ENCODE measurements at places on chromosomes 2 and 18.

DNA sequence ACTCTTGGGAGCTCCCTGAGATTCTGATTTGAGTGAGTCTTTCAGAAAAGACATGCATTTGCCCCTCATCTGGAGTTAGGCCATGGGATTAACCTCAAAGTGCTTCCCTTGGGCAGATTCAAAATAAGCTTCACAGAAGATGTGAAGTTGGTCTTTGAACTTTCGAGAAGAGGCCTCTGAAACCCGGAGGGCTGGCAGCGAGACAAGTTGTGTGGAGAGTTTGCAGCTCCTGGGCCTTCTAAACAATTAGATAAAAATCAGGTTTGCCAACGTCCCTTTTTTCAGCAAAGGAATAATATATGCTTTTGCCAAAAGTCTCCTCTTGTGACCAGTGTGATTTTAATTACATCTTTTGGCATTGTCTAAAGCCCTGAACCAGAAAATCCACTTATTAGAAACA is 489.7 kb downstream of the SOX11 start:
- DNase-seq, result no peak

- DNase-seq, result no peak
Measured at GRCh38 chr2:238160206-238161129, 1.7 kb downstream of the ERFE start.

DNA sequence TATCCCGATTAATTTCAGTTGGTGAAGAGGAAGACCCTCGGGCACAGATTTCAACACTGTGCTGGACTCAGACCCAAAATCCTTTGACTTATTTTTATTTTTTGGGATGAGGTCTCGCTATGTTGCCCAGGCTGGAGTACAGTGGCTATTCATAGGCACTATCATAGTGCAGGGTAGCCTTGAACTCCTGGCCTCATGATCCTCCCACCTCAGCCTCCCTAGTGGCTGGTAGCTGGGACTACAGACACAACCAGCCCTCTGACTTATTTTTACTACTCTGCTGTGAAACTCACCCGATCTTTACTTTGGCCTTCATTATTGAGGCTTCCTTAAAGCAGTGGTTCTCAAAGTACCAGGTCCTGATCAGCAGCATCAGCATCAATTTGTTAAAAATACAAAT is 18.2 kb upstream of the ADAM17 start:
- DNase-seq, result no peak

DNA sequence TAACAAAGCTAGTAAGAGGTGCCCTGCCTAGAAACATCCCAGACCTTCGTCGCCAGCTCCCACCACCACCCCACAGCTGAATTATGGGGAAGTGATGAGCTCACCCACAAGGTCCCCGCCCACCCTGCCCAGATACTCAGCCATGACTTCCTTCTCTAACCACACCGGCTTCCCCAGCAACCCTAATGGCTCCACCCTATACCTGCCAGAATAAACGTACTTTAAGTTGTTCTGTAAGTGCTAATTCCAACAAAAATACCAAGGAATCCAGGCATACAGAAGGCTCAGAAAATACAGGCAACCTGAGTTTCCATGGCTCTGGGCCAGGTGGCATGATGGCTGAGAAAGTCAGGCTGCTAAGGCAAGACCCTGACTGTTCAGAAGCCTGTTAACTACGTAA is 39.1 kb downstream of the TMEM163 start:
- DNase-seq, result peak; percentile 20

DNA sequence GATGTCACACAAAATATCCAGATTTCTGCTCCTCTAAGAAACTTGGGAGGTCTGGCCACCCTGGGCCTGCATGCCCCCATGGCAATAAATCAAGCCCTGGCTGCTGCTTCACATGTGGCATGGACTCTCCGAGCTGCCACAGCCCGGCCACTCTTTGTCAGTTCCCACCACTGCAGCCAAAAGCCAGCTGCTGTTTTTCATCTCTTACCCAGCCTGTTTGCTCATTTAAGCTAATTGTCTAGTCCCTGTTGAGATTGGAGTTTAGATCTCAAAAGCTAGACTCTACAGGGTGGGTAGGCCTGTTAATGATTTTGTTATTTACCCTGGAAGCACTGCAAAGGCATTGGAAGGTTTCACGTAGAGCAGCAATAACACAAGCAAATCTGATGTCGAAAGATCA is 20.9 kb upstream of the ANXA4 start:
- no peak for DNase-seq

GRCh38 chr2:206031162-206031784 is 54.7 kb downstream of the INO80D start:
- DNase-seq, result no peak

DNA sequence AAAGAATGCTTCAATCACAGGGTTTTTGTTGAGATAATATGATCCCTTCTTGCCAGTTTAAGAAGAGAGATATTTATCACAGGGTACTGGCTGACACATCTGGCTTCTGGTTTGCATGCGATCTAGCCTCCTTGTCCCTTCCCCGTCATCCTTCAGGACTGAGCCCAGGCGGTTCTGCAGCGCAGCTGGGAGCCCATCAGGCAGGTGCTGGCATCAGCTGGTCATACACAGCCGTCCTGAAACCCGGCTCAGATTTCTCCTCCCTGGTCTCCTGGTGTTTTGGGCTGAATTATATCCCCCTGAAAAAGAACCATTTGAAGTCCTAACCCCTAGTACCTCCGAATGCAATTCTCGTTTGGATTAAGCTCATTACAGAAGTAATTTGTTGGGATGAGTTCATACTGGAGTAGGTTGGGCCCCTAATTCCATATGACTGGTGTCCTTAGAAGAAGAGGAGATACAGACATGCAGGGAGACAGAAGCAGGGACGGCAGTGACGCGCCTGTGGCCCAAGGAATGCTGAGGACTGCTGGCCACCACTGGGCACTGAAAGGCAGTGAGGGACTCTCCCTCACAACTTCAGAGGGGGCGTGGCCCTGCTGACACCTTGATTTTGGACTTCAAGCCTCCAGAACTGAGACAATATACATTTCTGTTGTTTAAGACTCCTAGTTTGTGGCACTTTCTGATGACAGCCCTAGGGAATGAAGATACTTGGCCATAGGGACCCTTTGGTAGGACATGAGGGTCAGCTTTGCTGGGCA is 83.9 kb upstream of the ODC1 start:
- DNase-seq, result no peak

DNA sequence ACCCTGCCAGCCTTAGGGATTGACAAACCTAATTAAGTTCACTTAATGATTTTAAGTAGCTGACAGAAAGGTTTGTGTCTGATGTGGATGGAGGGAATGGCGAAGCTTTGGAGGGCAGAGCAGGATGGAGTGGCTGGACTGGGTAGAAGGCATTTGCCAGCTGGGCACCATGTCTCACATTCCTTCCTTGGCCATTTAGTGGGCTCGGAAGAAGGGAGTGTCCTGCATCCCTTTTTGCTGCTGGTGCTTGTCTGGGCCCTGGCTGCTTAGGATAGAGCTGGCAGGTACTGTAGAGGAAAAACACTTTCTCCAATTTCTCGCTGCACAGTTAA is 166.7 kb downstream of the CLIP4 start:
- DNase-seq, result no peak

DNA sequence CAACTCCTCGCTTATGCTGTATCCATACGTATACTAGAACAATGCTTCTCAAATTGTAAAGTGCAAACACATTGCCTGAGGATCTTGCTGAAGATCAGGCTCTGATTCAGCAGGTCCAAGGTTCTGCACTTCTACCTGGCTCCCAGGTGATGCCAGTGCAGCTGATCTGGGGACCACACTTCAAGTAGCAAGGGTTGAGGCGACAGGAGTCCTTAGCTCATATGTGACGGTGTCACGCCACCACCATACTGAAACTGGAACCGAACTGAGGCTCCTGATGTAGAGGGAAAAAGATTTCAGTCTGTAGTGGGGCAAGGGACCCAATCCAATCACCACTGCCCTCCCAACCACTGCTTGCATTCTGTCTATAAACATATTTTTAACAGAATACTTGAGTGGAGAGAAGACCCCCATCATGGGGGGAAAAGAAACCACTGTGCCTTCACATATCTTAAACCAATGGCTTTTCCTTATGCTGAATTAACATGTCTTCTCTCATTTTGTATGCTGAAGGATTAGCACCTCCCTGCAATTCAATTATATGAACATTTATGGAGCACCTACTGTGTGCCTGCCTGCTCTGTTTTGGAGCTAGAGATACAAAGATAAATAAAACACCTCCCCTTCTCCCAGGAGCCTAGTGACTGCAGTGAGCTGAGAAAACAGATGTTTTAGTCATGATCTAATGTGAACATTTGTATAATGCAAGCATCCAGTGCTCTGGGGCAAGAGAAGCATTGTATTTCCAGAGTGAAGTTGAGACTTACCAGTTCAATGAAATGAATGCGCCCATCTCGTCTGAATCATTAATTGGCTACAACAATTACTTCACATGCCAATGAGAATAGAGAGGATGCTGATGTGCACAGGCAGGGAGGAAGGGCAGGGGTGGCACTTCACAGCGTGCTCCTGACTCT is 6.6 kb upstream of the ASAP2 start:
- DNase-seq, result no peak

- no peak for DNase-seq
Measured at GRCh38 chr18:49613141-49613640, 51.3 kb downstream of the LIPG start.

DNA sequence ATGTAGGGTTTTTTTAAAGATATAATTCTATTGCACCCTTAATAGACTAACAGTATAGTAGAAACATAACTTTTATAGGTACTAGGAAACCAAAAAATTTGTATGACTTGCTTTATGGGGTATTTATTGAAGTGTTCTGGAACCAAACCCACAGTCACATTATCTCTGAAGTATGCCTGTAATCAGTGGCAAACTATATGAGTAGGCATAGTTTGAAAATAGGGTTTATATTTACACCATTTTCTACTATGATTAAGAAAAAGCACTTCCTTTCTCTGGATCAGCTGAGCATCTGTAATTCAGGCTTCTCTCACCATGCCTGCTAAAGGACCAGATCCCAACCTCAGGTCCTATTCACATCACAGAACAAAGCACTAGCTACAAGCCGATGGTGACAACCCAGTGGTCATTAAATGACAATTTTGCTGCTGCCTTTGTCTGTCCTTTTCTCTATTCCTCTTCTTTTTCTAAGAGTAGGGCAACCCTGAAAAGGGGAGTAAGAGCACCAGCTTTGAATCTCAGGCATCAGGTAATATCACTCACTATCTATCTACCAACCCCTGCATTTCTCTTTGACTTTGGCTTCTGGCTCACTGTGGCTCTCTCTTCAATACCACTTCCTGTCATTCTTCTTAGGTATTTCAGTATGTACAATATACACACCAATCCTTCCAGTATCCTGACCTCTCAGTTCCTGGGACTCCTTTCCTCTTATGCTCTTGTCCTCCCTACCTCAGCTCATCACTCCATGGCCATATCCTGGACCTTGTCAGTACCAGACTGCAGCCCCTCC is 14.4 kb downstream of the NEMP2 start:
- DNase-seq, result no peak

DNA sequence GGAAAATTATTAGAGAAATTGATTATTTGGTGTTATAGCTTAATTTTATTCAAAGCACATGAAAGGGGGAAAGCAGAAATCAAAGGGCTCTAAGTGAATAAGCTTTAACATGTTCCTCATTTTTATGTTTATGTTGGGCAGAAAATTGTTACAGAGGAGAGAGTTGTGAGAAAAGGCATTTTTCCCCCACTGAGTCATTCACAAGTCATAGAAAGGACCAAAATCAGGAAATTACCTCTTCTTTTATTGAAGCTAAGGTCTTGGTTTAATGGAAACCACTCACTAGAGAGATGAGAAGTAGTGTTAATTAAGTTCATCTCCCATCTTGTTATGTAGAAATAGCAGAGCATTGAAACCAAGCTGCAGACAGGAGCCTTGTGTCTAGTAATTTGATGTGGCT is 175.3 kb upstream of the THUMPD2 start:
- no peak for DNase-seq

DNA sequence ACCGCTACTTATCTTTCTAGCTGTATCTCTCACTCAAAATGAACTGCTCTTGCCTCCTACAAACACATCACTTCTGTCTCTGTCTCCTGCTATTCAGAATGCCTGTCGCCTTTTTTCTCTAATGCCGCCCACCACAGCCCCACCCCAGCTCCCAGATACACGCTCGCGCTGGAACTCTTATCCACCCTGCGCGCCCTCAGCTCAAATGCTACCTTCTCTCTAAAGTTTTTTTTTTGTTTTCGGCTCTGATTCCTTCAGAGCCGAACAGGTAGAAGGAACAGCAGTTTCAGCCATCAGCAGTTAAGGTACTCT is 3.9 kb upstream of the SOS1 start:
- DNase-seq, result peak; percentile 17

DNA sequence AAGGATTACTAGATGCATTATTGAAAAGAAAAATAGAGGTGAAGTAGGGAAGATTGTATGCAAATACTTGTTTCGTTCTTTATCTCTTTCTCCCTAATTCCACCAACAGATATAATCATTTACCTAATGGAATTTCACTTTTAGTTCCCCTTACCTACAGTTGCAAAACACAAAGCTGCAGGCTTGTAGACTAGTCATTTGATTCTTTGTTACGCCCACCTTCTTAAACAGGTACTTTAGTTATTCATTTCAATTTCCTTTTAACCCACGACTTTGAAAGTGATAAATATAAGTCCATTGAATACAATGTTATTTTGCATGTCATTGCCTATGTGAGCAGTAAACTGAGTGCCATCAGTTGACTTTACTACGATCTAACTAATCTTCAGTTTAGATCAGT is 3.9 kb upstream of the HRH4 start:
- DNase-seq, result no peak

DNA sequence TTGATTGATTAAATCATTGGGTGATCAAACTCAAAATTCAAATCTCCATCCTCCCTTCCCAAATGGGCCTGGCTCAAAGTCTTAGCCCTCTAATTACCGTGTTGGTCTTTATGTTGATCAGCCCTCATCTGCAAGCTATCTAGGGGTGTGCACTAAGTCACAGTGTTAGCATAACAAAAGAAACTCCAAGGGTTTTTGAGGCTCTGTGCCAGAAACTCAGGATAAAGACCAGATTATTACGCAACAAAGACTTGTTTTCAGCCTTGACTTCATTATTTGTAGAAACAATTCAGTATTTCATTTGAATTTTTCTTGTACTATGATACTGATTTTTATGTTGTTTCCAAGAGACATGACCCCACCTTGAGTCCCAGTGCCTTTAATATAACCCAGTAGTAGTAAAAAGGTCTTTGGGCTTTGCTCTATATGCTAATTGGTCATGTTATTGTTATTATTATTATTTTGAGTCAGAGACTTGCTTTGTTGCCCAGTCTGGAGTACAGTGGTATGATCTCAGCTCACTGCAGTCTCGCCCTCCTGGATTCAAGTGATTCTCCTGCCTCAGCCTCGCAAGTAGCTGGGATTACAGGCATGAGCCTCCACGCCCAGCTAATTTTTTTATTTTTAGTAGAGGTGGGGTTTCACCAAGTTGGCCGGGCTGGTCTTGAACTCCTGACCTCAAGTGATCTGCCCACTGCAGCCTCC is 13.9 kb downstream of the PSMD14 start:
- no peak for DNase-seq

- no peak for DNase-seq
Measured at GRCh38 chr2:147829106-147829505, 15.7 kb upstream of the ACVR2A start.

GRCh38 chr2:167692191-167692590 is 555.2 kb downstream of the STK39 start:
- DNase-seq, result no peak
